ENCODE measurements at places on chromosomes 2 and 18. TPM values are rescaled to one million over a fixed set of nuclear protein-coding genes. Genes with fewer than 3 reads are reported as not detected.

ASB18 gene
- total RNA-seq, result not detected

FBXO48 gene
- 1.5 TPM for total RNA-seq

PSMA8 gene
- not detected for total RNA-seq

CFC1B gene
- total RNA-seq, result not detected

CTAGE1 gene
- not detected for total RNA-seq

DNA sequence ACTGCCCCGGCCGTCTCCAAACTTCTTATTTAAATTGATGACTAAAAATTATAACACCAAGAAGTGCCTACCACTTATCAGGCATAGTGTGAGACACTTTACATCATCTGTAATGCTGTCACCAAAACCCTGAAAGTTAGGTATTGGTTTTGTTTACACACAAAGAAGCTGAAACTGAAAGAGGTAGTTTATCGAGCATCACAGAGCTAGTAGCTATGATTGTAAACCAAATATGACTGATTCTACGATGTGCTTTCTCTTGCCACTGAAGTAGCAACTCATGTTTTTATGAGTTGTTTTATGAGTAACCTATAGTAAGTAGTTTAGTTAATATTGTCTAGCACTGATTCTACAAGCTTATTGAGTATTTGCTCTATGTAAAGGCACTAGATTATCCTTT lies 31.5 kb downstream of the DYNC1I2 start:
- no peak overlapping the region for H3K4me3 ChIP-seq
- no peaks in the 10 kb centered on the region for H3K4me1 ChIP-seq
- no peak overlapping the region for H3K27ac ChIP-seq
- H3K27me3 ChIP-seq, result no peaks in the 10 kb centered on the region

DNA sequence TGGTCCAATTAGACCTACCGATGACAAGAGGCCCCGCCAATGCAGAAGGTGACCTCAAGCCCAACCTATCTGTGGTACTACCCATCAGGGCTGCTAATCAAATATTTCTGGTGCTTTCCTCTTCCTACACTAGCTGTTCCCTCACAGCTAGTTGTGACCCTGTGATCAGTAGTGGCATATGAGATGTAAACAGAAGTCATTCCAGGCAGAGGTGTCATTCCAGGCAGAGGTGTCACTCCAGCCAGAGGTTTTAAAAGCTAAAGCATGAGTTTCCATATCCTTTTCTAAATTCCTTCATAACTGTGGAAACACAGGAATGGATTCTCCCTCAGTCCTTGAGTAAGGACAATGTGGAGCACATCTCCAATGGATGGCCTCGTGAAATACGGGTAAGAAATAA lies 110.9 kb upstream of the DNAJC10 start:
- H3K4me1 ChIP-seq, result no peaks in the 10 kb centered on the region
- no peak for DNase-seq
- H3K27ac ChIP-seq, result no peak overlapping the region
- no peaks in the 10 kb centered on the region for H3K36me3 ChIP-seq
- H3K27me3 ChIP-seq, result no peaks in the 10 kb centered on the region

DNA sequence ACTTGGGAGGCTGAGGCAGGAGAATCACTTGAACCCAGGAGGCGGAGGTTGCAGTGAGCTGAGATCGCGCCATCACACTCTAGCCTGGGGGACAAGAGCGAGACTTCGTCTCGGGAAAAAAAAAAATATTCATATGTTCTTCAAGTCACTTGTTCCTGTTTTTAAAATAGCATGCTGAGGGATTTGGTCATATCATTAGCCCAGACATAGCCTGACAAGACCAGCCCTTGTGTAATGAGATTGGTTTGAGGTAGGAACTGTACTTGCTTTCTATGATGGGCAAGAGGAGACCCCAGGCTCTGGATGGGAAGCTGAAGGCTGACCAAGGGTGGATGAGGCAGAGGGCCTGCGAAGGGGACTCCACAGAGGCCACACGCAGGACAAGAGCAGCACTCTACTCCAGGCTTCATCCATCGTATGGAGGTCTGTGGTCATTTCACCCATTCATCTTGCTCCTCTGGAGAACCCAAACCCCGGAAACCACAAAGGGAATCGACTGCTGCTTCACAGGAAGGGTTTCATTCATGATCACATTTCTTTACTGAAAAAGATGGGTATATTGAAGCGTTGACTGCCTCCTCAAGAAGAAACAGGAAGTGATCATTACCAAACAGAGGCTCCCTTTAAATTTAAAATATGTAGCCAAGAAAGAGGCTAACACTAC lies 87.1 kb upstream of the ZNF397 start:
- no peak overlapping the region for H3K4me3 ChIP-seq
- H3K27me3 ChIP-seq, result no peaks in the 10 kb centered on the region
- no peak overlapping the region for H3K27ac ChIP-seq
- no peak for DNase-seq
- H3K36me3 ChIP-seq, result no peaks in the 10 kb centered on the region
- H3K4me1 ChIP-seq, result no peaks in the 10 kb centered on the region

- no peak overlapping the region for H3K4me3 ChIP-seq
- H3K27me3 ChIP-seq, result no peaks in the 10 kb centered on the region
- DNase-seq, result no peak
- no peaks in the 10 kb centered on the region for H3K36me3 ChIP-seq
- no peaks in the 10 kb centered on the region for H3K4me1 ChIP-seq
- no peak overlapping the region for H3K27ac ChIP-seq
These were observed 215.5 kb upstream of the EPHA4 start for GRCh38 chr2:221787561-221787960.

DNA sequence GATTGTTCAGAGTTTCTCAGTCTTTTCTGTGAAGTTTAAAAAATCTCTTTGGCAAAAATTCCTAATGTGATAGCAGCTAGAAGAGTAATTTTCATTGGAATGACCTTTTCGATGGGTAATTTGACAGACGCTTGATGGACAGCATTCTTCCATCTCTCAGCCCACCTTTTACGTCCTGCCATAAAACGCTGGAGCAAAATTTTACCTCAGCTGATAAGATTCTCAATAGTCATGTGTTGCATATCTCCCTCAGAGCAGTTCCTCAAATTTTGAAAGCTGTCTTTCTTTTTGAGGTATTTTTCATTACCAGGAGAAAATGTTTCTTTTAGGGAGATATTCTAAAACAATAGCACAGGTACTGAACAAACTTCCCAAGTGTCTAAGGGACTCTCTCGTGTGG lies 441.4 kb downstream of the PARD3B start:
- no peak overlapping the region for H3K27ac ChIP-seq

GRCh38 chr2:238097988-238098871 lies 1.9 kb upstream of the ESPNL start:
- no peak overlapping the region for H3K27ac ChIP-seq
- no peaks in the 10 kb centered on the region for H3K36me3 ChIP-seq
- no peak overlapping the region for H3K4me3 ChIP-seq

DNA sequence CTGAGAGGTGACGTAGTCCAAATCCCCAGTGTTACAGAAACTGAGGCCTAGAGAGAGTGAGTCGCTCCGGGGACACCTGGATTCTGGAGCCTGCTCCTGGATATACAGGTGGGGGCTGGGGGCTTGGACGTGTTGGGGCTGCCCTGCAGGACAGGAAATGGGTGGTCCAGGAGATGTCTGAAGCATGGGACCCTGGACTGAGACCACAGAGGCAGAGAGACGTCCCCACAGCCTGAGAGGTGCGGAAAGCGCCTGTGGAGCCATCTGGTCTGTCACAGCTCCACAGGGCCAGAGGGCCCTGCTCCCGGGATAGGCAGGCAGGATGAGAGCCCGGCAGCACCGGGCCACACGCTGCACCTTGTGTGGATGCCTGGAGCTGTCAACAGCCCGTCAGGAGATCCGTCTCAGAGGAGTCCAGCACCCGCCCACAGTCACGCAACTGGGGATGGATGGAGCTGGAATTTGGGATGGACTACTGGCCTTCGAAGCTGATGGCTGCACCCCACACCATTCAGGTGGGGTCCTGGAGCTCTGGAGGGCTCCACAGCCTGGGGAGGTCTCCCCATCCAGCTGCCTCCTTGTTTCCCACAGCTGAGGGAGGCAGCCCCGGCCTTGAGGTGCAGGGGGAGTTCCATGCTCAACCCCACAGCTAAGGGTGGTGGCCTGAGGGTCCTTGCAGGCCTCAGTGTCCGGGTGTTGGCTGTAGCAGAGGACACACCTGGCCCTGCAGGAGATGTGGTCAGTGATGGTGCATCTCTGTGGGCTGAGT lies 303.0 kb downstream of the NDUFA10 start:
- H3K27ac ChIP-seq, result no peak overlapping the region
- no peak overlapping the region for H3K4me3 ChIP-seq
- DNase-seq, result peak; percentile 27
- H3K27me3 ChIP-seq, result no peaks in the 10 kb centered on the region
- no peaks in the 10 kb centered on the region for H3K4me1 ChIP-seq

- H3K36me3 ChIP-seq, result no peaks in the 10 kb centered on the region
- H3K4me3 ChIP-seq, result no peak overlapping the region
- H3K4me1 ChIP-seq, result no peaks in the 10 kb centered on the region
These were observed 136.8 kb downstream of the CAPN13 start for GRCh38 chr2:30670453-30670852.

GRCh38 chr2:122843503-122843902 lies 1088.1 kb downstream of the TSN start:
- no peak overlapping the region for H3K27ac ChIP-seq
- H3K4me3 ChIP-seq, result no peak overlapping the region
- H3K27me3 ChIP-seq, result no peaks in the 10 kb centered on the region
- H3K36me3 ChIP-seq, result no peaks in the 10 kb centered on the region
- H3K4me1 ChIP-seq, result no peaks in the 10 kb centered on the region
- DNase-seq, result no peak

GRCh38 chr18:61847164-61847791 lies 45.5 kb downstream of the RNF152 start:
- no peaks in the 10 kb centered on the region for H3K4me1 ChIP-seq
- H3K4me3 ChIP-seq, result no peak overlapping the region
- DNase-seq, result no peak
- H3K36me3 ChIP-seq, result peaks cover 3% of the 10 kb centered on the region
- H3K27me3 ChIP-seq, result no peaks in the 10 kb centered on the region
- H3K27ac ChIP-seq, result no peak overlapping the region

- no peak overlapping the region for H3K4me3 ChIP-seq
- H3K36me3 ChIP-seq, result no peaks in the 10 kb centered on the region
- no peak overlapping the region for H3K27ac ChIP-seq
- peaks cover 14% of the 10 kb centered on the region for H3K4me1 ChIP-seq
These were observed 44.3 kb downstream of the MAP3K20 start for GRCh38 chr2:173119944-173120343.

DNA sequence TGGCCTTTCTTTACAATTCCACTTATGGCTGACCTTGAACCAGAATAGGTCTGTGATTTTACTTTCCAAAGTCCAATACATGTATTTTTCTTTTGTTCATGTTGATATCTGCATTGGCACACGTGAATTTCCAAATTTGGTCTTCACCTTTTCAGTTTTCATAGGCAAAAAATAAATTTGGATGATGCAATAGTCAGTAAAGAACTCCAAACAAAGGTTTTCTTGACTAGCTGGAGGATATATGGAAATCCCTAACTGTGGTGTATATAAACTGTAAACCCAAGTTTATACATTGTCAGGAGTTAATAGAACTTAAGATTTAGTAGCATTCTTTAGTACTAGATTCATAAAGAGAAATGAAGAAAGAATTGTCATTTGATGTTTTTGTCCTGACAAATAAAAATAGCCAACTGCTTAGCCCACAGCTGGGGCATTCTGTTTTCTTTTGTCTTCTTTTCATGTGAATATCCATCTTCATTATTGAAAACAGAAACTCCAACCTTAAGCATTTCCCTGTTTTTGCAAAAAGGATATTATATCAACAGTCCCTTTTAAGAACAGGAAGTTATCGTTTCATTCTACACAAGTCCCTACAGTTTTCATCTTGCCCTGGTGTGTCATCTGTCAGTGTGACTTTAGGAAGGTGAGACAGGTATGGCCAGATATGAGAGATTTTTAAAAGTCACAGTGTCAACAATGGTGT lies 132.9 kb downstream of the BCL2 start:
- no peak for DNase-seq
- no peaks in the 10 kb centered on the region for H3K36me3 ChIP-seq
- no peaks in the 10 kb centered on the region for H3K4me1 ChIP-seq
- no peak overlapping the region for H3K4me3 ChIP-seq
